ENCODE measurements at places on chromosomes 2 and 18. TPM values are rescaled to one million over a fixed set of nuclear protein-coding genes. Genes with fewer than 3 reads are reported as not detected.

ALK gene
- not detected for total RNA-seq

REG1B gene
- not detected for total RNA-seq

TCF23 gene
- not detected for total RNA-seq

IL18RAP gene
- not detected for total RNA-seq

SKA1 gene
- total RNA-seq, result 28.5 TPM

PARD3B gene
- 2.5 TPM for total RNA-seq

SEC11C gene
- 29.8 TPM for total RNA-seq

UGT1A10 gene
- not detected for total RNA-seq

KCNE4 gene
- total RNA-seq, result 2.0 TPM

RSAD2 gene
- not detected for total RNA-seq

GRHL1 gene
- total RNA-seq, result 0.50 TPM

TLX2 gene
- total RNA-seq, result 0.34 TPM

OTOS gene
- not detected for total RNA-seq

ZSWIM2 gene
- total RNA-seq, result not detected

SERPINB10 gene
- not detected for total RNA-seq

GAD1 gene
- total RNA-seq, result not detected

ALPI gene
- not detected for total RNA-seq

NEB gene
- total RNA-seq, result 0.17 TPM

CEP192 gene
- total RNA-seq, result 20.7 TPM

EHD3 gene
- total RNA-seq, result 22.7 TPM

DLGAP1 gene
- total RNA-seq, result 0.34 TPM

Measured in bronchus fibroblast of lung (primary cell).